ENCODE measurements at places on chromosomes 12 and 14.

DNA sequence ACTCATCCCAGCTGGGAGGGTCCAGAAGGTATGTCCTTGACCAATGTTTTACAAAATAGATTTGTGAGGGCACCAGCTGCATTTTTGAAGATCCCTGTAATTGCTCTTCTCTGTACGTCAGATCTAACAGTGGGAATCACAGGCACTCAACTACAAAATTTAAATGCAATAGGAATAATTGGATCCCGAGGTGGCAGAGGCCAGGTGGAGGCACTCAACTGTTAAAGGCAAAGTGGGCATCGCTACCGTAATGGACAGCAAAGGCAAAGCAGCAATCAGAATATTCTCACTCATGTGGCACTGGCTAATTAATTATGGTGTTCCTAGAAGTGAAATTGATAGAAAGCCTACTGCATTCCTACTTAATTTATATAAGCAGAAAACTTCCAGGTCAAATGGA lies 27.9 kb upstream of the PSMC1 start:
- DNase-seq: no peak

GRCh38 chr12:97556302-97556779 lies 93.7 kb downstream of the RMST start:
- no peak for DNase-seq

GRCh38 chr14:47619392-47619791 lies 56.0 kb downstream of the MDGA2 start:
- DNase-seq: no peak

DNA sequence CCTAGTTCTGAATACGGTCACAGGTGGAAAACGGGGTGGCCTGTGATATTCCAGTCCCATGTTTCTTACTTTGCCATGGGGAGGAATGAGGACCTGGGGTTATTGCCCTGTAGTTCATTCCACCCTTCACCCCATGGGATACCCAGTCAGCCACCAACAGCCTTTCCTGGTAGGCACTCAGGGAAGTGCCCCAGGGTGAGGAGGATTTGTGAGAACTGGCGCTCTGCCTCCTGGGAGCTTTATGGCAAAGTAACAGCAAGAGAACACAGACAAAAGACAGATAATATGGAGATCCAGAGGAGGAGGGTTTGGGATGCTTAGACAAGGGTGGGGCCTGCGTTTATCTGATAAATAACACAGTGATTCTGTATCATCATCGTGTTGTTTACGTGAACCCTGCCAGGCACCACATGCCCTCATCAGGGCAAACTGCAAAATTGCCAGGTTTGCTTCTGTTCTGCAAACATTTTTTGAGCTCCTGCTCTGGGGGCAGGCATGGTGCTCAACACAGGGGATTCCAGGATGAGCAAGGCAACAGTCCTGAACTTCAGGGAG lies 223.5 kb downstream of the SLC41A2 start:
- DNase-seq: no peak

DNA sequence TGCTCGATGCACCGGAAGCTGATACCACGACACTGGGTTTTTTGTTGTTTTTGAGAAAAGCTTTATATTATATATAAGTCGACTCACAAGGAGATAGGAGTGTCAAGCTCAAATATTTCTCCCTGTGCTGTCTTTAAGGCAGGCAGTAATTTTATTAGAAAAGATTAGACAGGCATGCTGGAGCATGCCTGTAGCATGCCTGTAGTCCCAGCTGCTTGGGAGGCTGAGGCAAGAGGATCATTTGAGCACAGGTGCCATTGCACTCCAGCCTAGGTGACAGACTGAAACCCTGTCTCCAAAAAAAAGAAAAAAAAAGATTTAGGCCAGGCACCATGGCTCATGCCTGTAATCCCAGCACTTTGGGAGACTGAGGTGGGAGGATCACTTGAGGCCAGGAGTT lies 51.8 kb downstream of the GNS start:
- DNase-seq: no peak

DNA sequence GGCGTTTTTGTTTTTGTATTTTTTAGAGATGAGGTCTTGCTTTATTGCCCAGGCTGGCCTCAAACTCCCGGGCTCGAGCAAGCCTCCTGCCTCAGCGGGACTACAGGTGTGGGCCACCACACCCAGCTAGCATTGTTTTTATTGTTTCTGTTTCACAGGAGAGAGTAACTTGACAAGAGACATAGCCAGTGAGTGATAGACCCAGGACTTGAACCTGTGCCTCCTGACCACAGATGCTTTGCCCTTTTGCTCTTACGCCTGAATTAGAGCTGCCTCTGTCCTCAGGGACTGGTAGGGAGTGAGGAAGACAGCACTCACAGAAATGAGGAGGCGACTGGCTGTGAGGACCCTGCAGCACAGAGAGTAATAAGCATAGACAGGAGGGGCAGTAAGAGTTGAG lies 2.3 kb downstream of the EVL start:
- DNase-seq: no peak

- no peak for DNase-seq
Measured at GRCh38 chr12:89173096-89173495, 179.2 kb downstream of the DUSP6 start.

DNA sequence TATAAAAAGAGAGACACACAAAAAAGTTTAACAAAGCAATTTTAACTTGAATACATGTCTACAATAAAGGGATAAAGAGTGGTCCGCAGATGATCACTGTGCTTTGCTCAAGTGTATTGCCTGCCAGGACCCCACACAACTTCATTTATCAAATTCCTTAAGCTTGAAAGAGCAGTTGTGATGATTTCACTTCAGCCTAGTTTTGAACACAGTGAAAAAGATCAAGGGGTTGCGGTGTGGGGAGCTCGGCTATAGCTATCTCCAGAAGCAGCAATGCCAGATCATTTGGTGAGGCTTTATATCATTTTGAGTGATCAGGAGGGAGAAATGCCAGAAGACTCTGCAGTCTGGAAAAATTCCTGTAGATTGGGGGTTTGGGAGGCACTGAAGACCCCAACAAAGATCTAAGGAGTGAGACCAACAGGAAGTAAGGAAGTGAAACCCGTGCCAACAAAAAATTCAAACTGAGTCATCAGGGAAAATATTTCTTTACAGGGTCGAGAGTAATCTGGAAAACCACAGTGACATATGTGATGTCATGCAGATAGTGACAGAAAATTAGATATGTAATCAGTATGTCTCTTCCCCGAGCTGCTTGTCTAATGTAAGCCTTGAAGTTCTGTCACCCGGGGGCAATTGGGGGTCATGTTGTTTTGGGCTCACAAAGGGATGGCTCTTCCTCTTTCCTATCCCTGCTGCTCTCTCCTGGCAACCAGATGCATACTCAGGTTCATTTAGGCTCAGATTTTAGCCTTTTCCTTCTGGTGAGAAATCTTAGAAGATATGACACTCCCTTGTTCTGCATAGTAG lies 221.8 kb downstream of the MSRB3 start:
- no peak for DNase-seq

DNA sequence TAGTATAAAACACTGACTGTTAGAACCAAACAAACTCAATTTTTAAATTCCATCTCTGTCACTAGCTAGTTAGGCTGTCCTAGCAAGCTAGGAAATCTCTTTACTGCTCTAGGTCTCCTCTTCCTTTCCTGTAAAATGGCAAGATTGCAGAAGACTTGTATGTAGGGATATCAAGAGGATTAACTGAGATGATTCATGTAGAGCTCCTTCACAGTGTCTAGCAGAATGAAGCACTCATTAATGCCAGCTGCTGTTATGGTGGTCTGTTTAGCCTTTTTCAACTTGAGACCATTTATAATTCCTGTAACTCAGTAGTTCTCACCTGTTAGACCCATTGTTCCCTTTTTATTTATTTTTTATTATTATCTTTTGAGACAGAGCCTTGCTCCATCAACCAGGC lies 67.8 kb upstream of the KCNH3 start:
- DNase-seq: no peak

GRCh38 chr14:77008541-77008940 lies 20.0 kb downstream of the IRF2BPL start:
- no peak for DNase-seq

- no peak for DNase-seq
Measured at GRCh38 chr12:5081016-5081415, 37.3 kb downstream of the KCNA5 start.

- DNase-seq: no peak
Measured at GRCh38 chr14:106874350-106874749, 1348.0 kb downstream of the TMEM121 start.

DNA sequence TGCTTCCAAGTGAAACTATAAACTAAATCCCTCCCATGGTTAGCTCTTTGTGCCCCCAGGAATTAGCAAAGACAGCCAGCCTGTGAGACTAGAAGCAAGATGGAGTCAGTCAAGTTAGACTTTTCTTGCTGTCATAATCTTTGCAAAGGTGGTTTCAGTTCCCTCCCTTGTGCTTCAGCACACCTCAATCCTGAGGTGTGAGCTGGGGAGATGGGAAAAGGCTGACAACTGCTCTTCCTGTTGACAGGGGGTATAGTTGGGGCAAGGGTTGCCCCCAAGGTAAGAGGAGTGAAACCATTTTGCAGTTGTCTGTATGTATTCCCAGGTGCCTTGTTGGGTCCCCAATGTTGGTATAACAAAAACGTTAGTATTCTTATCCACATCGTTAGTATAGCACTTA lies 12.3 kb upstream of the CPM start:
- DNase-seq: no peak

GRCh38 chr12:116544656-116545055 lies 14.5 kb upstream of the MAP1LC3B2 start:
- no peak for DNase-seq

DNA sequence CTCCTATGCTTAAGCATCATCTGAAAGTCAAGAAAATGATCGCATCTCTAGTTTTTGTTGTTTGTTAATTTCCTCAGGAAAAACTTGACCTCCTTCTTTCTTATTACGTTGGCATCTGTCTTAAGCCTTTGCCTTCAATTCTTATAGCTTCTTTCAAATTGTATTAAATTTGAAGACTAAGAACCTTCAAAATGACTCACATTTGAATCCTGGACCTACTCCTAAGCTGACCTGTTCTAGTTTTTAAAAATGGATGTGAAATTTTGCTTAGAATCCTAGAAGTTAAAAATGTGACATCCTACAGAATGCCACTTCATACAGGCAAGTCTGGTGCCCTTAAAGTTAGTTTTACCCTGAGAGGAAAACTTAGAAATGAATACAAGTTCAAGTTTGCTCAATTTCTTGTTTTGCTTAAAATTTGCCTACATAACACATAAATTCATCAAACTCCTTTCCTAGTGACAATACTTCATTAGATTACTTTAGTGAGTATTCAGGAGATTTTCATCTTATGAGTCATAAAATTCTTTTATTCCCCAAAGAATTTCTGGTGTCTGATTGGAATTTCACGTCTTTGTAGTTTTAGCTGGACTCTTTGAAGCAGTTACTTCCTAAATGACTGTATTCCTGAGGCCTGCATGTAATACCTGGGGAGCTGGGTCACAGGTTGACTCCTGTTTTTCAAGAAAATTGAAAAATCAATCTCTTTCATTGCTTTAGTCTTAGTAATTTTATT lies 152.3 kb downstream of the MSRB3 start:
- DNase-seq: no peak
